Naive thymus-derived CD8-positive, alpha-beta T cell (primary cell): ENCODE measurements at places on chromosomes 7 and 10.

- DNase-seq, result no peak
Measured at GRCh38 chr10:110425684-110426293, 71.9 kb upstream of the DUSP5 start.

GRCh38 chr10:43979551-43979950 is 330.9 kb upstream of the ZNF32 start:
- no peak for DNase-seq

DNA sequence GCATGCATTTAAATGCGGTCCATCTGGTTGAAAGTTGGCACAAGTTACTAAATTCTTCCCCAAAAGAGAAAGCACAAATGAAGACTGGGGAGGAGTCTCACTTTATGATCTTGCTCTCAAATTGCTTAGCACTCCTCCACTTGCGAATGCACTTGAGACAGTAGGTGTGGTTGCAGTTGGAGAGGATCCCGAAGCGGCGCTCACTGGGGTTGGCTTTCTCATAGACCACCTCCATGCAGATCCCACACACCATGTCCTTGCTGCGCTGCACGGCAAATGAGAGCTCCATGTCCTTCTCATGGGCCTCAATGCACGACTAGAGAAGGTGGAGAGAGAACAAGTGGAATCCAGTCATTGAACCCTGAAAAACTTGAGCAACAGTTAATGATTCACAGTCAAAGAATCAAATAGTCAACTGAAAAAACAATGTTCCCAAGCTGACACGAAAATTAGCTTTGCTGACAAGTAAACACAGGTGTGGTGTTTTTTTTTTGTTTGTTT is 22.7 kb downstream of the MKRN1 start:
- DNase-seq, result no peak

DNA sequence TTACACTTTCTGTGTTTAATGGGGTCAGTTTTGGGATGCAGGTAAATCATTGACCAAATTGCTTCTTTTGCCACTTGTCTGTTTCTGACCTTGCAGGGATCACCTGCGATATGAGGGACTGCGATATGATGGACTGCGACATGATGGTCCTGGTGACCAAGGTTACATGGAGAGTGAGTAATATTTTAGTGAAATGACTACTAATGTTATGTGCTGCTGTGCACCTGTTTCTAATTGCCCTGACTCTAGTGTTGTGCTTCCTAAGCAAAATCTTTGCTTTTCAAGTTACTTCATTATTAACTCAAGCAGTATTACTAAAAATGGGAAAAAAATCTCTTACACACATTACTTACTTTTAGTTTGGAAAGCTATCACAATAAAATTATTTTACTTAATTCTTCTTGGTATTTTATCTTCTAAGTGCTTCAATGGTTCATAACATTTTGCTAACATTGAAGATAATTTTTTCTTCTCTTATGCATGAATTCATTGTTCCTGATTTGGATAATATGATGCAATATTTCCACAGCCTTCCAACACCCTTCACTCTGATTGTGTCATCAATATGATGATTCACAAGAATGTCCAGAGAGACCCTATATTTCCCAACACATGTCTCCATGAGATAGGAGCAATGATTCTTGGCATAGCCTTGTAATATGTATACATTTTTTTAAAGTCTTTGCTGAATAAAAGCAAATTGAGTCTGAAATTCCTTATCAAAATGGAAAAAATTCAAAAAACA is 306.2 kb upstream of the AKR1E2 start:
- DNase-seq, result no peak

DNA sequence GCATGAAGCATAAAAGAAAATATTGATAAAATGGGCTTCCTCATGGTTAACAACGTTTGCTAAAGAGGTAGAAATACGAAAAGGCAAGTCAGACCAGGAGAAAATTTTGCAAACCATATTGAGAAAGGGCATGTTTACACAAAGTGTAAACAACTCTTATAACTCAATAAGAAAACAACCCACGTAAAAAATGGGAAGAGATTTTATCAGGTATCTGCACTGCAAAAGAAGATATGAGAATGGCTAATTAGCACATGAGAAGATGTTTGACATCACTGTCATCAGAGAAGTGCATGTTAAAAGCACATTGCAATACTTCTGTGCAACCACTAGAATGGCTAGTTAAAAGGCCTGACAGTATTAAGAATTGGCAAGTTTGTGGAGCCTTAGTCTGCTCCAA is 99.5 kb downstream of the VPS50 start:
- DNase-seq, result no peak

DNA sequence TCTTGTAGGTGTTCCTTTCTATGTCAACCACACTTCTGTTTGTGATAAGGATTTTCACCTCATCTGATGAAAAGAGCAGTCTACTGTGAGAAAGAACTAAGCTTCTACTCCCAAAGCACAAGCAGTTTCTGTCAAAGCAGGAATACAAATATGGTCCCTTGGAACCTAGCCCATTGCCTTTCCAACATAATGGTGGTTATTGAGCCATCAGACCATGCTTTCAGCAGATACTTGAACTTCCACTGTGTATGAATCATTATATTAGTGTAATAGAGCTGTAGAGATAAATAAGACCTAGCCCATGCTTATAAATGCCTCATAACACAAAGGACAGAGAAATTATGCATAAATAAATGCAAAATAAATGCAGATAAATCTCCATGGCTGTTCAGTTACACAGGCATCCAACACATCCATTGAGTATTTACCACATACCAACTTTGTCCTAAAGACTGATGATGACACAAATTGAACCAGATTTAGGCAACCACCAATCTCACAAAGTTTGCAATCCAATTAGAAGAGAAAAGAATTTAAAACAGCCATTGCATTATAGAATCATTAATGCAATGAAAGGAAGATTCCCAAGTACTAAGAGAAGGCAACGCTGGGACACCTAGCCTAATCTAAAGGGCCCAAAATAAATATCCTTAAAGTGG is 729.4 kb upstream of the C7orf33 start:
- DNase-seq, result no peak

GRCh38 chr7:141072548-141073172 is 1.2 kb upstream of the TMEM178B start:
- DNase-seq, result no peak

DNA sequence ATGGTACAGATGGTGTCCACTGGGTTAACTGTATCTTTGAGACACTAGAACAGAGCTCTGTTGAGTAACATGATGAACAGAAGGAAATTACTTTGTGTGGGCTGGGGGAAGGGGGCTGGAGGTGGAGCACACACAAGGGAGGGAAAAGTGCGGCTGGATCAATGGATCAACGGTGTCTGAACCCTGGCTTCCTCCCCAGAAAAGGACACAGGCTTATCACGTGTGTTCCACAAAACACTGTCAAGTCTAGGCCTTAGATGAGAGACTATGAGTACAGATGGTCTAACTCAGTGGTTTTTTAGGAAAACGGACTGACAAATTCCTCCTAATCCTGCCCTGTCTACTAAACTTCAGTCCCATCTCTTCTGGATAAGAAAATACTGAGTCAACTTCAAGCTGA is 27.8 kb downstream of the HSPB1 start:
- no peak for DNase-seq

GRCh38 chr10:49090696-49091380 is 24.5 kb downstream of the VSTM4 start:
- DNase-seq, result no peak

DNA sequence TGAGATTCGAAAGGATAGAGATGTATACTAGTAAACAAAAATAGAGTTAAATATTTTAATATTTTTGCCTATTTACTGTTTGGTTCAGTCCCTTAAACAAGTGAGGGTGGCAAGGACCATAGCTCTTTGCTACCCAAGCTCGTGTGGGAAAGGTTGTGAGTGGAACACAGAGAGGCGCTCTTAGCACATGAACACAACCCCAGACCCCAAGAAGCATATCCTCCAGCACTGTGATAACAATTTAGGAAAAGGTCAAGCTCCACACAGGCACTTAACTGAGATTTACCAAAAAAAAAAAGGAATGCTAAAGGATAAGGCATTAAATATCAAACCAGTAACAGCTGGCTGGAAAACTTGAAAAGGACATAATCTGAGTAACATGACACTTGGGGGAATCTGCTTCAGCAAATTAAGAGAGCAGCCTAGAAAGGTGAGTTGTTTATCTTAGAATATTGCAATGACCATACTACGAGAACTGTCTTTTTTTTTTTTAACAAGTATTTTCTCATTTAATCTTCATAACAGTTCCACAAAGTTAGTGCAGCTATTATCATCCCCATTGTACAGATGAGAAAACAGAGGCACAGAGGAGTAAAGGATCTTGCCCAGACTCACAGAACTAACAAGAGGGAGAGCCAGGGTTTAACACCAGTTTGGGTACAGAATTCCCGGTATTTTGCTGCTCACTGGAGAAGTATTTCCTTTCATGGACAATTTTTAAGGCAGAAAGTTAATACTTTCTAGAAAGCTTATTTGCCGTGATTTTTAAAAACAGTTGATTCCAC is 303.5 kb upstream of the AOAH start:
- no peak for DNase-seq

DNA sequence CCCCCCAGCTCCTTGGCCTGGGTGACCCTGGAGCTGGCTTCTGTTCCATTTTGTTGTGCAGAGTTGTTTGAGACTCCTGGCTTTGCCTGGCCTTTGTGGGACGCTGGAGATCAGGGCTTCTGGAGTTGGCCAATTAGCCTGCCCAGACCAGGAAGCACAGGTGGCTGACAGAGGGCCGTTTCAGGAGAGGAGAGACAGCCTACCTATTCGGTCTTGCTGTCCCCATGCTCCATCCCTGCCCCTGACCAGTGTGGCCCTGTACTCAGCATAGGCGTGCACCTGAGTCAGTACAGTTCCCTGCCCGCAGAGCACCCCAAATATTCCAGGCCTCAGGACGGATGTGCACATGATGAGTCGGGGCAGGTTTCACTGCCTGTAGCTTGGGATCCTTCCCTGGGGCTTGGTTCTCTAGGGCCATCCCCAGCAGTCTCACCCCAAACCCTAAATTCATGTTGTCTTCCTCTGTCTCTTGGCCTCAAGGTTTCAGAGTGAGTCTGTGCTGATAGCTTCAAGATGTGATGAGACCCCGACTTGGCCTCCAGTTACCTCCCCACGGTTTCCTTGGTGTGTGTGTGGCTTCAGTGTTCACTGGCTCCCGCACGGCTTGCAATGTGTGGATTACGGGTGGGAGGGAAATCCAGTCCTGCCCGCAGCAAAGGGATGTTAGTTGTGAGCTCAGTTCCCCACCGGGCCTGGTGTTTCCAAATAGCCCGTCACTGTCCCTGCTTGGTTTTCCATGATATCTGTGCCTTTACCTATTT is 44.7 kb downstream of the HTRA1 start:
- DNase-seq, result no peak

GRCh38 chr7:124701955-124702354 is 63.6 kb downstream of the GPR37 start:
- no peak for DNase-seq

DNA sequence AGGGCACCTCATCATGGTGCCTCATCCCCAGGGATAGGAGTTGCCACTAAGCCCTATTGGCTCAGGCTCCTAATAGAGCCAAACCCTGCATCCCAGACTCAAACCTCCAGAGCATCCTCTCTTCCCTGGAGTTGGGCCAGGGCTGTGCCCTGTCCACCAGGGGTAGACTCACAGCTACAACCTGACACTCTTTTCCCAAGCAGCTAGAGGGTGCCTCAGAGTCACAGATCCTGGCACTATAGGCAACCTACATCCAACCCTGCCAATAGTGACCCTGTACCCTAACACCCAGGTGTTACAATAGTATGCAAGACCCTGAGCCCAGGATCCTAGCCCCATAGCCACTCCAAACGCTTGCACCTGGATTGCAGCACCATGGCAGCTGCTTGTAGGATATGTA is 64.0 kb upstream of the PLA2G12B start:
- DNase-seq, result no peak

- DNase-seq, result no peak
Measured at GRCh38 chr10:112844681-112845544, 105.1 kb upstream of the TCF7L2 start.

DNA sequence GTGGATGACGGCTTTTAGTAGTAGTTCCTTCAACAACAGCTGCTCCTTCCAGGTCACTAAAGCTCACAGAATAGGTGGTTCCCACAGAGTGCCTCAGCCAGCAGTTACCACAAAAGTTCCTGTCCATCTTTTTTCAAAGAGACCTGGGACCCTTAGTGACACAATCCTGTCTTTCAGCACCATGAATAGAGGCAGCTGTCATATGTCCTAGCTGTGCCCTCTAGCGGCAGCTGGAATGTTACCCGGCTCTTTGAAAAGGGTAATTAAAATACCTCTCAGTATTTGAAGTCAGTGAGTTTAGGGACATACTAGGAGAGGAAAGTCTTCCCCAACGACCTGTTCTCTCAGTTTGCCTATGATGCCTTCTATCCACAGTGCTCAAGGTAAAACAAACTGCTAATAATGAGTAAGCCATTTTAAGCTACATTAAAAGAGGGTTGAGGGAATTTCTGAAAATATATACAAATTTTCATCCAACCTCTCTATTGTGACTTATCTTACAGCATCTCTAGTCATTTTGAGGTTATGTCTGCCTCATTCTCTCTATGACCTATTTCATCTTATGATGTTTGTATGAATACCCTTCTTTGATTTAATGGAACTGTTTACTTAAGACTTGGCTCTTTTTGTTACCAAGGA is 290.8 kb downstream of the NXPH1 start:
- no peak for DNase-seq

DNA sequence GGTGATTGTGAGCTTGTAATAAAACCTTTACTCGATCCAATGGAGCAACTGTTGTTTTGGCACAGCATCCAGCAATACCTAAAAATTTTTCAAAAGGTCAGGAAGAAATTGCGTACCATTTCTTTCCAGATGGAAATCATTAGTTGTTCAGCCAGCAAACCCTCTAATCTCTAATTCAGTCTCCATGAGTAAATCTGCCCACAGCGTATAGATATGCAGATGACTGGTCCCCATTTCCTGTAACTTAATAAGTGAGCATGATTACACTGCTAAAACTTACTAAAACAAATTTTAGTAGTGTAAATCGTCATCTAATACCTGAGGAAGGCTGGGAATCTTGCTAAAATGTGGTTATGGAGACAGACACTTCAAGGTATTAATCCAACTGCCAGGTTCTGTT is 10.6 kb downstream of the SLC25A16 start:
- no peak for DNase-seq

GRCh38 chr10:79299397-79300241 is 47.6 kb upstream of the PPIF start:
- DNase-seq, result no peak

GRCh38 chr7:14622559-14622958 is 280.0 kb downstream of the DGKB start:
- DNase-seq, result no peak

GRCh38 chr10:132417957-132418441 is 21.0 kb downstream of the PWWP2B start:
- no peak for DNase-seq

DNA sequence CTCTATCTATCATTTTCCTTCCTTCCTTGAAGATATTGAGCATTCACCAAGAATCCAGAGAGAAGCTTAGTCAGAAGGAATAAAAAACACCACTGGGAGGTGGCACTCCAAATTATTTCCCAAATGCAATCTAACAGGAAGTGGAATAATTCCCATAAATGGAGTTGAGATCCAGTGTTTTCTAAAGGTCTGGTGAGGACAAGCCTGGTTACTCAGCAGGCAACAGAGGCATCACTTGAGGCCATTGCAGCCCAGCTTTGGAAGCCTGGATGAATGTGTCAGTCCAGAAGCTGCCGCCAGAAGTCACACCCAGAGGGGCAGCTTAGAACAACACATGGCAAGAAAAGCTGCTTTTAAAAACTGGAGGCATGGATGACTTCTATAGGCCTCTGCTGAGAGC is 288.9 kb upstream of the KLF6 start:
- no peak for DNase-seq

GRCh38 chr10:130357226-130357625 is 221.0 kb downstream of the GLRX3 start:
- DNase-seq, result no peak

- DNase-seq, result no peak
Measured at GRCh38 chr10:15813415-15813814, 46.9 kb downstream of the MINDY3 start.

GRCh38 chr7:5500056-5500776 is 76.6 kb upstream of the TNRC18 start:
- no peak for DNase-seq
